Activated CD8-positive, alpha-beta memory T cell treated with anti-CD3 and anti-CD28 coated beads for 4 hours (primary cell): ENCODE measurements at places on chromosomes 2 and 18.

GRCh38 chr18:59802031-59802430 is 97.8 kb upstream of the PMAIP1 start:
- no peak for DNase-seq

DNA sequence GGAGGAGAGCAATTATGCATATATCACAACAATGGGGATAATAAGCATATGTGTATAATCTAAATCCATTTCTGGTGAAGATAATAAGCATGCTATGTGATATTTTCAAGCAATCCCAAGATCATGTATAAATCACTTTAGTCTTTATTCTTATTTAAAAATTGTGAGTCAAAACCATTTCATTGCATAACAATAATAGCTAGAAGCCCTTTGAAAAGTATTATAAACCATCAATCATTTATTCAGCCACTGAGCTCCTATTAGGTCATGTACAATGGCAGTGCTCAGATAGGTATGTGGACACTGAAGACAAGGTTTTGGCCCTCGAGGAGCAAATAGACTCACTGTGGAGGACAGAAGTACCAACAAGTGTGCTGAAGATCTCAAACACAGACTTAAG is 113.1 kb downstream of the CDCA7 start:
- DNase-seq: no peak

- DNase-seq: no peak
These were observed 112.5 kb upstream of the CREB1 start for GRCh38 chr2:207417301-207417718.

DNA sequence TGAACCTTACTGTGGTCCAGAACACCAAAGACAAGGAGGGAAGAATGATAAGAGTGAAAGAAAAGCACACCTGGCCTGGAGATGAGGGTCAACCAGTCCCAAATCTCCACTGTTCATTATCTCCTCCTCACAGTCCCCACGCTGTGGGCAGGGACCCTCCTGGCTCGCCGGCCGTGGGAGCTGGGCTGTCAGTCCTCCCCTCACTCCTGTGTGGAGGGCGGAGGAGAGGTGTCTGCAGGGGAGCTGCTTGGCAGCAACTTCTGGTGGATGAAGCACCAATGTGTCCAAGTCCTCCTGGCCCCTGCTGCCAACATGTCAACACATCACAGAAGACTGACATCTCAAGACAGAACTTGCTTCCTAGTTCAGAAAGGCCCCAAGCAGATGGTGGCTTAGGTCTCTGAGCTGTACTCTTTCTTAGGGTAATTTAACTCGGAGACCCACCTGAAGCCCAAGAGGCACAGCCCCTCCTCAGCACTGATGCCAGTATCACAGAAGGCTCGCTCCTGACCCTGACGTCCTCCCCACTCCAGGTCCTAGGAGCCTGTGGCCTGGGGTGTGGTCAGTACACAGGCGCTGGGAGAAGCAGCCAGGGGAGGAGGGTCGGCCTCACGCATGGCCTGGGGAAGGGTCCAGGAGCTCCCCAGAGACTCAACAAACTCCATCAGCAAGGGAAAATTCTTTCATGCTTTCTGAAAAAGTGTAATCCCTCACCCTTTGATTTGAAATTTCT is 54.5 kb downstream of the PARD6G start:
- DNase-seq: no peak

GRCh38 chr2:164911832-164912231 is 43.5 kb downstream of the SLC38A11 start:
- DNase-seq: no peak

DNA sequence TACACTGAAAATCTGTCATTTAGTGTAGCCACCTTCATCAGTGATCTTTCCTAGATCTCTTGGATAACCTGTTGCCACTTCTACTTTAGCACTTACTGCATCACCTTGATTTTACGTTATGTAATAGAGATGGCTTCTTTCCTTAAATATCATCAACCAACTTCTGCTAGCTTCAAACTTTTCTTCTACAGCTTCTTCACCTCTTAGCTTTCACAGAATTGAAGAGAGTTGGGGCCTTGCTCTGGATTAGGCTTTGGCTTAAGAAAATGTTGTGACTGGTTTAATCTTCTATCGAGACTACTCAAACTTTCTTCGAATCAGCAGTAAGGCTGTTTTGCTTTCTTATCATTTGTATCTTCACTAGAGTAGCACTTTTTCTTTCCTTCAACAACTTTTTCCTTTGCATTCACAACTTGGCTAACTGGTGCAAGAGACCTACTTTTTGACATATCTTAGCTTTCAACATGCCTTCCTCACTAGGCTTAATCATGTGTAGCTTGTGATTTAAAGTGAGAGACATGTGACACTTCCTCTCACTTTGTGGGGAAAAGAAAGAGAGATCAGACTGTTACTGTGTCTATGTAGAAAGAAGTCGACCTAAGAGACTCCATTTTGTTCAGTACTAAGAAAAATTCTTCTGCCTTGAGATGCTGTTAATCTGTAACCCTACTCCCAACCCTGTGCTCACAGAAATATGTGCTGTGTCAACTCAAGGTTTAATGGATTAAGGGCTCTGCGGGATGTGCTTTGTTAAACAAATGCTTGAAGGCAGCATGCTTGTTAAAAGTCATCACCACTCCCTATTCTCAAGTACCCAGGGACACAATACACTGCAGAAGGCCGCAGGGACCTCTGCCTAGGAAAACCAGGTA is 99.6 kb downstream of the ATL2 start:
- DNase-seq: no peak

GRCh38 chr2:181857483-181857882 is 34.0 kb upstream of the ITPRID2 start:
- no peak for DNase-seq

DNA sequence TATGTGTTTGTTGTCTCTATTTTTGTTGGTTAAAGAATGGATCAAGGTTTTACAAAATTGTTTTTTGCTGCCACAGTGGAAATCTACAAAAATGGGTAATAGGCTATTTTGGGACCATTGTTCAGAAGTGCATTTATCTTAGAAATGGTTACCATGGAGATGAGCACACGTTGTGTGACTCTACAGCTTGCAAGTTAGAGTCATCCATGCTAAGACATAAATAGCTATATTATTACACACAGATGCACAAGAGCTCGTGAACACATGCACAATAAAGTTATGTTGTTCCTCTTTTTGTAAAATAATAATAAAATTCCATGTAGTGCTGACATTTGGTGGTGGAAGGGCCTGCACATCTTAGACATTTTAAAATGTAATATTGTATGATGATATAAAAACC is 15.5 kb upstream of the DUSP19 start:
- DNase-seq: no peak

GRCh38 chr2:161044095-161044865 is 115.9 kb upstream of the TANK start:
- DNase-seq: no peak

DNA sequence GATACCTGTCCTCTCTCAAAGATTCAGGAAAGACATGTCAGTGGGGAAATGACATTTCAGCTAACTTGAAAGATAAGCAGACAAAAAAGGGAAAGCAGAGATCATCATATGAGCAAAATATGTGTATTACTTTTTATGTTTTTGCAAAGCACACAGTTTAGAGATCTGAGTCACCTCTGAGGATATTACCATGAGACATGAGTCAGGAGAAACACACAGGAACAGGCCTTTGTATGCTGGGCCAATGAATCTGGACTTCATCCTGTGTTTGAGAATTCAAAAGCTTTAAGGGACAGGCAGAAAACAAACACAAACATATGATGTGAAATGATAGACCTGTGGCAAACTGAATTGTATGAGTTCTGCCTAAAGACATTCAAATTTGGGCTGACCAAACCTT is 306.0 kb upstream of the EPC2 start:
- no peak for DNase-seq

GRCh38 chr18:47150029-47150823 is at the start of gene HDHD2:
TSS of gene HDHD2 (minus strand) at chr18:47150500. CDS start at chr18:47136439, 14,061 bp downstream.
- peak; percentile 62 for DNase-seq
